ENCODE measurements at places on chromosomes 12 and 14.
A peak's percentile ranks its signal among the peaks of the same experiment; 100 is the strongest.

GRCh38 chr14:20559461-20559904 is 1.4 kb downstream of the RNASE9 start:
- no peak for DNase-seq

GRCh38 chr14:66240105-66240504 is 246.1 kb upstream of the CCDC196 start:
- no peak for DNase-seq

DNA sequence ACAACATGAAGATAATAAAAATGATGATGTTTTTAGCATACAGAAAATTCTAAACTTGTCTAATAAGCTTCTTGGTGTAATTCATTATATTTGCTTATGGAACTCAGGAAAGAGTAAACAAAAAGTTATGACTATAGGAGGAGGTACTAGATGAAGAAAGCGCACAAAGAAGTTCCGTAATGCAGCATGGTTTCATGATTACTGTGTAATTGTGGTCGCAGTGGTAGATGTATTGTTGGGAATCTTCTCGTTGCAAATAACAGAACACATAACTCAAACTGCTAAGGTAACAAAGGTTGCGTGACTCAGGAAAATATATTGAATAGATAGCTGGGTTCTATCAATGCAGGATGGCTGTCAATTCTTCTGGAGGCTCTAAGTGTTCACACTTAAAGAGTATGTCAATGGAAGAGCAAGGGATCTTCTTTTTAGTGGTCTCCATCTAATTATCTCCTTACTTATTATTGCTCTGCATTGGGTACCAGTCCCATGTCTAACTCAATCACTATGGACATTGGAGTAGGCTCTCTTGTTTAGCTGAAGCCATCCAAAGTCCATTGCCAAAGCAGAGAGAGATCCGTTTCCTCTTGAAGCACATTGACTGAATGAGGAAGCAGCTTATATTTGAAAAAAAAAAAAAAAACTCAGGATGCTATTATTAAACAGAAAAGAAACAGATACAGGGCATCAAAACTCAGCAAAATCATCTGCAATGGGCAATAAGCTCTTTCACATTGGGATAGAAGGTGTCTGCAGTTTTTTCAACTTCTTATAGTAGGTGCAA is 283.4 kb upstream of the ATP2B1 start:
- no peak for DNase-seq

DNA sequence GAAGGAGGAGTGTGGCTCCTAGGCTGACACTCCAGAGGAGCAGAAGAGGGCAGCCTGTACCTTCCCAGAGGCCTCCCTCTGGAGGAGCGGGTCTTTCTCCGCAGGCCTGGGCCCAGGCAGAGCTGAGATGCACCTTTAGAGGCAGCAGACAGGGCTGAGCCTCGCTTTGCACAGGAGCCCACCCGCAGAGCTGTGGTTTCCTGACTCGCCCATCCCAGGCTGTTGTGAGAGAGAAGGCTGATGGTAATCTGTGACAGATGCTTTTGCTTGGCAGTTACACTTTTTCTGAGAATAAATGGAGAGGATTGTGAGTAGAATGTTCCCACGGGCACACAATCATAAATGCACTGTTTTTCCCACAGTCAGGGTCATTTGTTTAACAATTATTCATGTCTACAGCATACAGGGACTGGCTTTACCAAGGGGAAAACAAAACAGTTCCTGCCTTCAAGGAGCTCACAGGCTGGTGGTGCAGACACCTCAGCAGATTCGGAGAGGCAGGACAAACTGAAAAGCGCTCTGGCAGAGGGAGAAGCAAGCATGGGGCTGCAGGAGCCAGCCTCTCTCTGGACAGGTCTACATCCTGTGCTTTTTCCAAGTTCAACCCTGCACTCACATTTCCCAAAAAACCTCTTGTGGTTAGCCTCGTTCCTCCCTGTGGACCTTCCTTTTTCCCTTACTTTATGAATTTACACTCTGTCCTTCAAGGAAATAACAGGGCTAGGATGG is 13.9 kb downstream of the EVL start:
- peak; percentile 64 for DNase-seq

DNA sequence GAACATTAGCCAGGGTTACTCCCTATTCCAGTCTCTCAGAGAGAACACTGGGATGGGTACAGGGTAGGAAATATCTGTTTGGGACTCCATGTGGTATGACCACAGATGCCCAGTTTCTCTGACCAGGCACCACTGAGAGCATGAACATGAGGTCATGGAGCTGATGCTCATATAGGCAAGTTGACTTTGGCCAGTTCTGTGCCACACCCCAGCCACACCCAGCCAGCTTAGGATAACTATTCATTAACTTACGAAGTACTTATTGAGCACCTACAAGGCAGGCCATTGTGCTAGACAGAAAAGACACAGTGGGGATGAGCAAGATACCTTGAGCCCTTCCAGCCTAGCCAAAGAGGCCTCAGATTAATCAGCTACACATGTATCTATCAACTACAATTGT is 262.5 kb downstream of the DPF3 start:
- no peak for DNase-seq

- no peak for DNase-seq
These were observed 352 bp downstream of the PLXNC1 start for GRCh38 chr12:94148739-94149118.

DNA sequence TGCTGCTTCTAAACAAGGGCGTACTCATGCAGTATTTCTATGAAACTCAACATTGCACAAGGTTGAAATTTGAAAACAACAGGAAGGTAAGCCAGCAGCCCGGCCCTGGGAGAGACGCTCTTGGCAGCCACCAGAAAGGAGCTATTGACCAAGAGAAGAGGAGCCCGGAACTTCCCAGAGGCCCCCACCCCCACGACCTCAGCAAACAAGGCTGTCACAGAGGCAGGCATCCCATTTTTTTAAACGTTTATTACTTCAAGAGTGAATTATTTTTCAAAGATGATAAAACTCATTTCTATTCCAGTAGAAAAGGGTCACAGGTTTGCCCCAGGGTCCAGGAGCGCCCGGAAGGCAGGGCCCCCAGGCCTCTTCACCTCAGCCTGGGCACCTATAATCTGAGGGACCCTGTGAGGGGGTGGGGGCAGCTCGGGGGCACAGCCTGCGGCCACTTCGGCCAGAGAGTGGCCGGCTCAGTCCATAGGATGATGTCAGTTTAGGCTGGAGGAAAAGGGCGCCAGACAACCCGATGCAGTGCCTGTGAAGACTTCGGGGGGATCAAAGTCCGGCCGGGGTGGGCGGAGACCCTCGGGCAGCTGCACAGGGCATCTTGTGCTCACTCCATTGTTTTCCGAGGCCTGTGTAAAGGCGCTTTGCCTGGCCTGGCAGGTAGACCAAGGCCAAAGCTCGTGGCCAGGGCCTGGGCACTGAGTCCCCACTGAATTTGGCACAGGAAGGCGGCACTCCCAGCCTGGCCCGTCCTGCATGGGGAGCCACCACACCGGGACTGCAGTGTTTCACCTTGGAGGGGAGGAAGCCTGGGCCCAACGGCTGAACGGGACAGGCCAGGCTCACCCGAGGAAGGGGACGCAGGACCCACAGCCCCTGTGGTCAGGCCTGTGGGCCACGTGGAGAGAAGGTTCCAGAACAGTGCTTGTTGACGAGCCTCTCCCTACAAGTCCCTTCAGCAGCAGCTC is 86.0 kb downstream of the SCARB1 start:
- DNase-seq = no peak

- no peak for DNase-seq
These were observed 66.3 kb upstream of the PLEKHG3 start for GRCh38 chr14:64637735-64638473.

- no peak for DNase-seq
These were observed 253.3 kb upstream of the DIO2 start for GRCh38 chr14:80464531-80465149.

GRCh38 chr12:105858981-105859710 is 279.6 kb downstream of the NUAK1 start:
- DNase-seq = no peak

DNA sequence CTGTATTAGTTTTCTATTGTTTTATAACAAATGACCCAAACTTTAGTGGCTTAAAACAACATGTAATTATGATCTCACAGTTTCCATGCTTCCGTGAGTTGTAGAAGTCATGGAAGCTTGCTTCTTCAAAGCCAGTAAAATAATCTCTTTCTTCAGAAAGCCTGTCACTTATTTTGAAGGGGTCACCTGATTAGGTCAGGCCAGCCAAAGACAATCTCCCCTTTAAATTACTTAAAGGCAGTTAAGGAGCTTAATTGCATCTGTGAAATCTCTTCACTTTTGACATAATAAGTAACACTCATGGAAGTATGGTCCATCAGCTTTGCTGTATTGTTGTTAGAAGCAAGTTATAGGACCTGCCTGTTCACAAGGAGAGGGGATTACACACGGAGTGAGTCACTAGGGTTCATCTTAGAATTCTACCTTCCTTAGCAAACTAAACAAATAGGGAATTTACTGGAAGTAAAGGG is 89.8 kb downstream of the FAR2 start:
- no peak for DNase-seq

- DNase-seq = no peak
These were observed 90.0 kb upstream of the SLC38A4 start for GRCh38 chr12:46915836-46916235.

DNA sequence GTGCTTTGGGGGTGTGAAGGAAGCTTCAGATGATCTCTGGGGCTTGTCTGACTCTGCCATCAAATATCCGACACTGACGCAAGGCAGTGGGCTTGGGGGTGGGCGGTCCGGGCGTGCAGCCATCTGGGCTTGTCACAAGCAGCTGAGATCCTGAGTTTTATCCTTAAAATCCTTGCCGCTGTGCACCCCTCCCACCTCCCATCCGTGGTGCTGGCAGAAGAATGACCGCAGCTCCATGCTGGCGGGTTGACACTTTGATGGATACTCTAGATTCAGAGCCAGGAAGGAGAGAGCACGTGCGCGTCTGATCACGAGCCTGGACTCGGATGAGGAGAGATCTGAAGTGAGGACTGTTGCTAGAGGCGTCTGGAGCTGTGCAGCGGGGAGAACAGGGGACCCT is 3.0 kb downstream of the ZFYVE21 start:
- DNase-seq = no peak

DNA sequence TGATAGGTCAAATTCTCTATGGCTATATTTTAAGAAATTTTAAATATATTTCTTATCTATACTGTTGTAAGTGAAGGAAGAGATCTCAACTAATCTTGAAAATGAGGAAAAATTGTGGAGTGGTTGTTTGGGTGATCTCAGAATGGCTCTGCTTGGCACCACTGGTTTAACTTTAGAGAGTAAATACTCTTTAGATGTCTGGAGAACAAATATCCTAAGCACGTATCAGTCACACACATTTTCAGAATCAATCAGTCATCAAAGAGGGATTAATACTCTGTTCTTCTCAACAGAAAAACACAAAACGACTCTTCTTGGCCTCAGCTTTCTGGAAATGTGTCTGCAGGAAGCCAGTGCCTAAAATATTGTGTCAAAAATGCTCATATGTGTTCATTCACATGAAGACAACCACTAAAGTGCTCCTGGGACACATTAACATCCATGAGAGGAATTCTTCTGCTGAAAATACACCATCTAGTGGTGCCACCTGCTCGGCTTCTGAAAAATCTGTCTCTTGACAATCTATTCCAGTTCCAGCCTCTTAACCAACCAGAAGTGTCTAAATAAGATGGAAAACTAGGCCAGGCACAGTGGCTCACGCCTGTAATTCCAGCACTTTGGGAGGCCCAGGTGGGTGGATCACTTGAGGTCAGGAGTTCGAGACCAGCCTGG is 81.1 kb upstream of the CCDC198 start:
- DNase-seq = no peak

- DNase-seq = no peak
These were observed 754 bp downstream of the KRT18 start for GRCh38 chr12:52949413-52950331.

- no peak for DNase-seq
These were observed 17.1 kb upstream of the TSPAN11 start for GRCh38 chr12:30909349-30910037.
